ENCODE measurements at places on chromosomes 16 and 17.

DNA sequence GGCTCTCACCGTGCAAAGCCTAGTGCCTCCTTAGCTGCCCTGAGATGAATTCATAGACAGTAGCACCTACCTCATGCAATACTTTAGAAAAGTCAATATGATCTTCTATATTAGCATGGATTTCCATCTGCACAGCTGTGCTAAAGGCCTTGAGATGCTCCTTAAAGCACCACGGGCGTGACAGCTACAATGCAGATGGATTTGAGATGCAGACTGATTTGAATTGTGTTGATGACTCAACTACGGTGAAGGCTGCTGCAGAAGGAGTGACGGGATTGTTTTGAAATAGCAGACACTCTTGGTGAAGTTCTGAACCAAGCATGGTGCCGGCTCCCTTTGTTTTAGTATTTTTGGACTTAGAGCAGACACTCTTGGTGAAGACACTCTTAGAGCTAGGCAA is 88.2 kb downstream of the SPECC1 start:
- no peak for DNase-seq

DNA sequence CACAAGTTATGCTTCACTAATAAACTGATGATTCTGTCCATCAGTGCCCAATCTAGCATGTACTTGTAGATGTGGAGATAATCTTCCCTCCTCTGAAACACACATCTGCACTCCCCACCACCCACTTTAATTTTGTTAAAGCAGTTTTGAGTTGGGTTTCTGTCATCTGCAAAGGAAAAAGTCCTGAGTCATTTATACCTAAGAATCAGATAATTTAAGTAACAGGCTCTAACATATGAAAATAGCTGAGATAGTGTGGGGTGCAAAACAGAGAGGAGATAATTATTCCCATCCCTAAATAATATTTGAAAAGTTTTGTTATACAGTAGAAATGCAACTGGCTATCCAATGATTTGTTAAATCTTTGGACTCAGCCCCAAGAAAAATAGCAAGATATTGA is 67.7 kb upstream of the ALOX12 start:
- DNase-seq = no peak

GRCh38 chr17:32831627-32832243 is 45.2 kb downstream of the MYO1D start:
- DNase-seq = no peak

GRCh38 chr16:89150981-89151380 is 20.6 kb upstream of the CDH15 start:
- no peak for DNase-seq

GRCh38 chr16:65725156-65725845 is 603.4 kb upstream of the CDH11 start:
- no peak for DNase-seq

DNA sequence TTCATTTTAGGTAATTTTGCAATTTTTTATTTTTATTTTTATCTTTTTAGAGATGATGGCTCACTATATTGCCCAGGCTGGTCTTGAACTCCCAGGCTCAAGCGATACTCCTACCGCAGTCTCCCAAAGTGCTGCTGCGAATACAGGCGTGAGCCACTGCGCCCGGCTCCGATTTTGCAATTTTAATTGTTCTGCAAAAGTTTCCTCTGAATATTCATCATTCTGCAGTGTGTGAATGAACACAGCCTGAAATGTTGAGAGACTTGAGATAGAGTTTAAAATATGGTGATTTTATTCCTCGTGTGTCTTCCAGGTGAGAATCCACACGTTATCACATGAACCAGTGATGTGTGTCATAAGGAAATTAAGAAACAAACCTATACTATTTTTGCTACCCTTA is 75.8 kb downstream of the KCNJ12 start:
- no peak for DNase-seq

- no peak for DNase-seq
These were observed 8.5 kb downstream of the HS3ST6 start for GRCh38 chr16:1909561-1910231.

DNA sequence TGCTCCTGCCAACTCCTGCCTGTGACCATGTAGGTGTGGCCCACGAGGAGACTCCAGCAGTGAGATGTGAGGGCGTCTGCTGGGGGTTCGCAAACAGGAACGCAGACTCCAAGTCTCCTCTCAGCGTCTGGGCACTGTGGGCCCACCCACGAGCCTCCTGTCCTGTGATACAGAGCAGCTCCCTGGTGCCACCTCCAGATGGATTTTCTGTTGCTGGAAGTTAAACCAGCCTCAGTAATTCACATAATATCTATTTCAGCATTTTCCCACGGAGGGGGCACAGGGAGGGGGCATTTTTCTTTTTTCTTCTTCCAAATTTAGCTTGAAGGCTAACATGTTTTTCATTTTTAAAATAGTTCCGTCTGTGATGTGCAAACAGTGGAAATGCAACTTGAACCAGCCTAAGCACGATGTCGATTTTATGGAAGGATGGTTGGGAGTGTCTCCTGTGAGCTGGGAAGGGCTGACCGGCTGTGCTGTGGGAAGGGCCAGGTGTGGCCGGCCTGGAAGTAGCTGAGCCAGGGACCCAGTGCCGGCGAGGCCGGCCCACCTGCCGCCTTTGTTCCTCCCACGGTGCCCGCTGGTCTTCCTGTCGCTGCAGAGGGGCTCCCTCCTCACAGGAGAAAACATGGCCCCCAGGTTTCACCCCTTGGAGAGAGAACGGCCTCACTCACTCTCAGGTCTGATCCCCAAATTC is 3.9 kb upstream of the RAB40B start:
- DNase-seq = no peak

DNA sequence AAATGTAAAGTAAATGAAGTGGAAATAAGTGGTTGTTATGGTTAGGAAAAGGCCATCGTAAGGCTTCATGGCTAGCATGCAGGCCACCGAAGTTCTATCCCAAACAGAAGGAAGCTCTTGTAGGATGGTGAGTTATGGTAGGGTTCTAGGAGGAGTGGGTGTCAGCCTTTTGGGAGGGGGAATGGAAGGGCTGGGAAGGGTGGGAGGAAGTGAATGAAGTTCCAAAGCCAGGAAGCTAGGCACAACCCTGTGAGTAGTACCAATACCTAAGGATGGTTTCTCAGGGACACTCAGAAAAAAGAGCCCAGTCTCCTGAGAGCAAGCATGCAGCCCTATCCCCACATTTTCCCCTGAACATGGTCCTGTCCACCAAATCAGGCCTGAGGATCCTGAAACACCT is 36.3 kb upstream of the CDRT4 start:
- DNase-seq = no peak

- DNase-seq = no peak
These were observed 279.5 kb downstream of the FOXL1 start for GRCh38 chr16:86857807-86858206.

- DNase-seq = no peak
These were observed 3.2 kb downstream of the BCO1 start for GRCh38 chr16:81241706-81242105.

DNA sequence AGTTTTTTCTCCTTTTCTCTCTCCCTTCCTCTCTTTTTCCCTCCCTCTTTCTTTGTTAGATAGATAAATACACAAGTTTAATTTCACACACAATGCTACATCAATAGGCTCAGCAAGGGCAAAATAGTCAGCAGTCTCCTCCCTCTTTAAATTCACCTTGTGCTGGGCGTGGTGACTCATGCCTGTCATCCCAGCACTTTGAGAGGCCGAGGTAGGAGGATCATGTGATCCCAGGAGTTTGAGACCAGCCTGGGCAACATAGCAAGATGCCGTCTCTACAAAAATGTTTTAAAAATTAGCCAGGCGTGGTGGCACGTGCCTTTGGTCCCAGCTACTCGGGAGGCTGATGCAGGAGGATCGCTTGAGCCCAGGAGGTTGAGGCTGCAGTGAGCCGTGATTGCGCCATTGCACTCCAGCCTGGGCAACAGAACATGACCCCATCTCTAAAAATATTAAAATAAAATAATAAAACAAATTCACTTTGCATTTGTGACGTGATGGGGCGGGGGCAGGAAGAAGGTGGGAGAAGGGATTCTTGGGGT is 27.4 kb downstream of the IL21R start:
- no peak for DNase-seq

DNA sequence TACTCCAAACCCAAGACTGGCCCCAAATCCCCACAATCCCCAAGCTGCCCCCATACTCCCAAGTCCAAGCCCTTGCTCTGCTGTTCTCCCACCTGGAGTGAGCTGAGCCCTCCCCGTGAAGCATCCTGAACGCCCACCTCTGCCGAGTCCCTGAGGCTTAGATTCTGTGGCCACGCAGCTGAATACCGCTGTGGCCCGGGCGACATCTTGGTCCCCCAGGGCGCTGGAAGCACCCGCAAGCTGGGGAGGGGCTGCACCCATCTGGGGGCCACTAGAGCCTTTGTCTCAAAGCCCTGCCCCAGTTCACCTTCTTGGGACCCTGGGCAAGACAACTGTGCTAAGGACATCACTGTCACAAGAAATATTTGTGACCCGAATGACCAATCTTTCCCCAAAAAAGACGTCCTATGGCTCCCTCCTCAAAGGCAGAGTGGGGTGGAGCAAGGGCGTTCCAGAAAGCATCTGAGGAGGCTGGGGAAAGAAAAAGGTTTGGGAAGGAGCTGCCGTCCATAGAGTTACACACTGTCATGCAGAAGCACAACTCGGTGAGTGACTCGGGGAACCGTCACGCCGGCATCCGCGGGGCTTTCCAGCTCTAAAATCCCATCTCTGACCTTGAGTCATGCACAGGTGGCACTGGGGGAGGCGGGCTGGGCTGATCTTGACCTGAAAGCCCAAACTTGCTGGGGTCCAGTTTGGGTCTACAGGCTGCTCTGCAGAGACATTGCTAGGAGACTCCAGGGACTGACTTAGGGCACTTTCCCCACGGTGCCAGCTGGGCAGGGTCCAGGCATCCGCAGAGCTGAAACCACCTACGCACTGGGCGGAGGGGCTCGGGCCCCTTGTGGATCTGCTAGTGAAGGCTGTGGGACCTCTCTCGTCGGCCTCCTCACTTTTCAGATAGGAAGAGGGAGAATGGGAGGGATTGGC is 6.6 kb downstream of the PTX4 start:
- DNase-seq = no peak

DNA sequence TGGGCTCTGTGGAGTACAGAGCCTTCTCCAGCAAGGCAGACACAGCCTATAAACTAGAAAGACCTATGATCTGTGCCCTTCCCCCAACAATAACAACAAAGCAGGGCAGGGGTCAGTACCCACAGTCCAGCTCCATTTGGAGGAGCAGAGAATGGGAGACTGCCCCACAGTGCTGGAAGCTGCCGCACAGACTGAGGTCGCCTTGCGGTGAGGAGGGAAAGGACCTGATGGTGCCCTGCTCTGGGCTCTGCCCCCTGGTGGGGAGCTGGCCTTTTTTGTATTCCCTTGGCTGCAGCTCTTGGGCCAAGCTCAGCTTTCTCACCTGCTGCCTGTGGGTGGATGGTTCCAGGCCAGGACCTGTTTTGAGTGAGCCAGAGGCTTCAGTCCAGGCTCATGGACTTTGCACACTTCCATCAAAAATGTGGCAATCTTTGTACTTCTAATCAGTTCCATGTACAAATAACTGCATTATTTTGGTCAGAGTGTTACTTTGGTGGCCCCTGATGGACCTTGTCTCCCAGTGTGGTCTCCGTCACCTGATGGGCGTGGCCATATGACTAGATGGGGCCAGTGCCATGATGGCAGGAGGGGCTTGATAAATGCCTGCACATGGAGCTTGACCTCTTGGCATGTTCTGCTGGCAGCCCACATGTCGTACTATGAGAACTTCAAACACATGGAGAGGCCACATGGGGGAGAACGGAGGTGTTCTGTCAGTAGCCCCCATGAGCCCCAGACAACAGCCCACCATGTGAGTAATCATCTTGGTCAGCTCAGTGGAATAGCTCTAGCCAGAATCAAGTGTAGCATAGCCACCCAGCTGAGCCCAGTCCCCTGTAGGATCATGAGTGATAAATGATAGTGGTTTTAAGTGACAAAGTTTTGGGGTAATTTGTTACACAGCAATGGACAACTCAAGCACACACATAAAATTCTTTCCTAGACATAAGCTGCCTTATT is 24.2 kb downstream of the B9D1 start:
- no peak for DNase-seq

DNA sequence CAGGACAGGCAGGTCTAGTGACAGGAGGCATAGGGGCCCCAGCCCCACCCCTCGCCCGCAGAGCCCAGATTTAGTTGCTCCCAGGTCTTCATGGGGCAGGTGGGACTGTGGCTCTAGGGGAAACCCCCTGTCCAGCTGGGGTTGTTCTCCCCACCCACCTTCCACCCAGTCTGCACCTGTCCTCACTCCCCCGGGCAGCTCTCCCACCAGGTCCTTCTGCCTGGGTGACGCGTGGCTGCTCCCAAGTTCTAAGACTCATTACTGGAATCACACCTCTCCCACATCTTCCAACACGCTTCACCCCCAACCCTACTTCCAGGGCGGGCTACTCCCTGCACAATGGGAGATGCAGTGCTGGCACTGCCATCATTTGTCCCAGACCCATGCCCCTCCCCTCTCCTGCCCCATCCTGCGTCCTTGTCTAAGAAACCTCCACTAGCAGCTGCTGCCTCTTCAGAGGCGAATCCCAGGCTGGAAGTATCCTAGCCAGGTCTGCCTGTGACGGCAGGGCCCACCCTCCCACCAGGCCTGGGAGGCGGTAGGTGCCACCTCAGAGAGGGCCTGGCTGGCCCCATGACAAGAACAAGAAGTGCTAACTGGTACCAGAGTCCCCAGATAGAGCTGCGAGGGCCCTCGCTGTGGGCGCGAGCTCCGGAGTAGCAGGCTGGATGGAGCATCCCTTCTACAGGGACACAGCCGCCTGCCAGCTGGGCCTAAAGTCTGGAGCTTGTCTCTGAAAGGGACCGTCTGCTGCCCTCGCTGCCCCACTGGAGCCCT is 22.8 kb downstream of the GRIN2C start:
- DNase-seq = no peak

GRCh38 chr17:75269844-75270217 is 1.2 kb downstream of the MIF4GD start:
- no peak for DNase-seq

- no peak for DNase-seq
These were observed 67.4 kb downstream of the MYH13 start for GRCh38 chr17:10305398-10305797.

DNA sequence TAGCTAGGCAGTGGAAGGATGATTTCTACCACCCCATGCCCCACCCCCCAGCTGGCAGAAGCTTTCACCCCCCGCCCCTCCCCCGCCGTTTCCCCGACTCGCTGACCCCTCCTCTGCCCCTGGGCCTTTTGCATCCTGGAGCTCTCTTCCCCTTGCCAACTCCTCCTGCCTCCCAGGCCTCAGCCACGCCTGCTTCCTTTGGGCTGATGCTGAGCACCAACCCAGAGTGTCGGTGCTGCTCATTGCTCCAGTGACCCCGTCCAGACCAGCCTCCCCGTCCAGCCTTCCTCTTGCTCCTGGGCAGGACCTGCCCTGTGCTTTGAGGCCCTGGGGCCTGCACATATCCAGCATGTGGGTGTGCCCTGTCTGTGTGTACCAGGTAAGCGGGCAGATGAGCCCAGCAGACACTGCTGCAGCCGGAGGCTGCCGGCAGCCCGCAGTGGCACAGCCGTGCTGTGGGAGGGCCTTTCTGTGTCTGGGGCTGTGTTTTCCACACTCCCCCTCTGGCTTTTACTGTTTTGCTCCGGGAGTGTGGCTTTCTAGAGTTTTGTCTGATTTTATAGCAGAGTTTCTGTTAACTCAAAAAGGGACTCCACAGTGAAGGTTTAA is 72.9 kb downstream of the JPH3 start:
- no peak for DNase-seq

Measured in skin of body (tissue), 3 donors.